Glutamatergic neuron (in vitro differentiated cells): ENCODE measurements at places on chromosomes 2 and 18. TPM values are rescaled to one million over a fixed set of nuclear protein-coding genes. Genes with fewer than 3 reads are reported as not detected.

GRCh38 chr2:36706021-36706876 is 9.7 kb downstream of the VIT start:
- DNase-seq, result no peak
- H3K27ac ChIP-seq, result peak overlapping the region; percentile 6
- H3K36me3 ChIP-seq, result no peaks in the 10 kb centered on the region
- H3K4me3 ChIP-seq, result peak overlapping the region; percentile 1
- no peaks in the 10 kb centered on the region for H3K27me3 ChIP-seq

GRCh38 chr2:127128445-127128904 is 21.5 kb upstream of the BIN1 start:
- peaks cover 3% of the 10 kb centered on the region for H3K27me3 ChIP-seq
- no peak overlapping the region for H3K4me3 ChIP-seq
- H3K4me1 ChIP-seq, result peaks cover 9% of the 10 kb centered on the region
- DNase-seq, result no peak

DNA sequence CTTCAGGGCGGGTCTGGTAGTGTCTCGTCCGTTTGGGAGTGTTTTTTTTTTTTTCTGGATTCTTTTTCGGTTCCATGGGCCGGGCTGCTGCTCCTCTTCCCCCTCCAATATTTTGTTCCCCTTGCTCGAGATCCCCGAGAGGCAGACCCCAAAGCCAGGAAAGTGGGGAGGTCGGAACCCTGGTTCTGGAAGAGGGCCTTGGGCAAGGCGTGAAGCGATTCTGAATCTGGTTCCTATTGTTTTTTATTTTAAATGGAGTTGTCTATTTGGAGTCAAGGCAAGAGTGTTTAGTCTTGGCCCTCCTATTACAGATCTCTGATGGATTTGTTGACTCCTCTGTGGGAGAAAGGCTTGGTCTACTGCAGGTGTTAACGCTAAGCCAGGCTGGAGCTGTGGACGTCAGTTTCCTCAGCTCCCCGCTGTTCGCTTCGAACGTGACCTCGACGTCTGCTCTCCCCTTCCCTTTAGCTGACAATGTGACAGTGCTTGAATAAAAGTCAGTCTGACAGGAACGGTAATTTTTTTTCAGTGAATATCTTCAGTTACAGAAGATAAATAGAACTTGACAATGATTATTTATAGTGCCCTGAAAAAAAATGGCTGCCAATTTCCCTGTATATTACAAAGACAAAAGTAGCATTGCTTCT is 683 bp upstream of the DNAJC27 start:
- H3K4me3 ChIP-seq, result peak overlapping the region; percentile 99
- DNase-seq, result no peak
- H3K36me3 ChIP-seq, result peaks cover 2% of the 10 kb centered on the region
- peak overlapping the region; percentile 100 for H3K27ac ChIP-seq
- H3K4me1 ChIP-seq, result peaks cover 5% of the 10 kb centered on the region

HOXD13 gene
- 0.17 TPM for total RNA-seq

DNA sequence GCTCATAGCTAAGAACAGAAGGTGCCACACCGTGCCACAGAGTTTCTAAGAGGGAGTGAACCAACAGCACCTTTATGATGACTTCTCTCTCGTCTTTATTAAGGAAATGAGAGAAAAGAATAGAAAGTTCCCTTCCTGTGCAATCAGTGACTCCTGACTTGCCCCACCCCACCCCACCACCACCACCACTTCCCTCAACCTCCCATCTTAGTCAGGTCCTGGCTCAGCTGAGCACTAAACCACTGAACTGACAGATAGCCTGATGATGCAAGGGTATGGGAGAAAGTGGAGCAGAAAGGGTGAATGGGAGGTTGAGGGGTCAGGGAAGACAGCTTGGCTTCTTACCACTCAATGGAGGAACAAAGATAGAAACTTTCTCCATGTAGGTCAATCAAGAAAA is 75.2 kb upstream of the RMDN2 start:
- no peaks in the 10 kb centered on the region for H3K27me3 ChIP-seq
- H3K4me3 ChIP-seq, result no peak overlapping the region
- no peaks in the 10 kb centered on the region for H3K36me3 ChIP-seq
- no peaks in the 10 kb centered on the region for H3K4me1 ChIP-seq
- H3K27ac ChIP-seq, result no peak overlapping the region

DNA sequence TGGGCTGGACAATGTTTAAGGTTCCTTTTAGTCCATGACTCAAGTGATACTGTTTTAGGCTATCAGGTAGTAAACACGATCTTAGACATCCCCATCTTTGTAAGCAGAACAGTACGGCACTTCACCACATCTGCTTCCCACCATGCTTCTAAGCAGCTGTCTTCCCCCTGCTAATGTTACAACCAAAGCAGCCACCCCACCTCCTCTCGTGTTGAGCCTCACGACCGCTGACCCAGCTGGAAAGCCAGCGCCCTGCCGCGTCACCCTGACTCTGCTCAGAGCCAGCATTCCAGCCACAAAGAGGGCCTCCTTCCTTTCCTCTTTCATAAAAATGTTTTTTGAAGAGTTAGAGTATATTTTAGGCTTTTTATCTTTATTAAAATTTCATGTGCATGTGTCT is 9.4 kb downstream of the MTERF4 start:
- peaks cover 9% of the 10 kb centered on the region for H3K27me3 ChIP-seq
- peaks cover 3% of the 10 kb centered on the region for H3K36me3 ChIP-seq
- H3K27ac ChIP-seq, result peak overlapping the region; percentile 36
- DNase-seq, result no peak
- peak overlapping the region; percentile 45 for H3K4me3 ChIP-seq

DNA sequence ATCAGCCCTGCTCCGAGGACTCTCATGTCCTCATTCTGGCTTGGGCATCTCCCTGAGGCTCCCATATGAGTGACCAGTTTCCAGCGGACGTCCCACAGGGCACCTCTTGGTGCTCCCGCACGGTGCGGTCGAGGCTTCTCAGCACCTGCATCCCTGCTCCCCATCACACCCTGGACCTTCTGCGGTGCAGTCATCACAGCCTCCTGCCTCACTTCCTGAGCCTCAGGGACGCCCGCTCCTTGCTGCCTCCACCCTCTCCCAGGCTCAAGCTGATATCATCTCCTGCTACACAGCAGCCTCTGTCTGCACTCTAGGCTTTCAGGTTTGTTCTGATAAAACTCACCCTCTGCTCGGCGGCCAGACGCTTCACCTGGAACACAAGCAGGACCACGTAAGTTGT is 185.0 kb downstream of the TMEM18 start:
- H3K4me1 ChIP-seq, result no peaks in the 10 kb centered on the region
- DNase-seq, result no peak
- no peaks in the 10 kb centered on the region for H3K36me3 ChIP-seq

DNA sequence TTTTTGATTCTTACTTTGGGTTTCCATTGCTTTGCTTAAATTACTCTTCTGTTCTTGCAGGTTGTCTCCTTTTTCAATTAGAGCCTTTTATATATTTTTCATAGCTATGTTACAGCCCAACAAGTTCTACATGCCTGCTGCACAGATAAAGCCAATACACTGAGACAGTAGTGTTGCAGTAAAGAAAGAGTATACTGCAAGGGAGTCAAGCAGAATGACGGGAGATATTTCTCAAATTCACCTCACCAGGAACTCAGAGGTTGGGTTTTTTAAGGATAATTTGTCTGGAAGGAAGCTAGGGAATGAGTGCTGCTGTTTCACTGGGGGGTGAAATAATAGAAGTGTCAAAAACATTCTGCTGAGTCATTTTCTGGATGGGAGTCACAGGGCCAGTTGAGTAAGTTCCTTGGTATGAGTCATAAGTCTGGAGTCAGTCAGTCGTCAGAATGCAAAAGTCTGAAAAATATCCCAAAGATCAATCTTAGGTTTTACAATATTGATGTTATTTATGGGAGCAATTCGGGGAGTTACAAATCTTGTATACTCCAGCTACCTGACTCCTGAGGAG is 193.0 kb upstream of the RGPD4 start:
- H3K27me3 ChIP-seq, result peaks cover 3% of the 10 kb centered on the region
- H3K4me1 ChIP-seq, result no peaks in the 10 kb centered on the region
- H3K27ac ChIP-seq, result no peak overlapping the region
- peaks cover 3% of the 10 kb centered on the region for H3K36me3 ChIP-seq
- H3K4me3 ChIP-seq, result no peak overlapping the region
- no peak for DNase-seq

- no peak overlapping the region for H3K27ac ChIP-seq
- DNase-seq, result peak; percentile 7
- H3K36me3 ChIP-seq, result peaks cover 9% of the 10 kb centered on the region
- no peaks in the 10 kb centered on the region for H3K27me3 ChIP-seq
- no peaks in the 10 kb centered on the region for H3K4me1 ChIP-seq
Observed at GRCh38 chr2:239598732-239599090, 197.9 kb upstream of the HDAC4 start.

SCYGR2 gene
- not detected for total RNA-seq

G6PC2 gene
- total RNA-seq, result not detected

GRCh38 chr2:43302182-43302960 is 76.0 kb upstream of the ZFP36L2 start:
- no peak for DNase-seq
- no peak overlapping the region for H3K4me3 ChIP-seq
- H3K36me3 ChIP-seq, result no peaks in the 10 kb centered on the region
- H3K4me1 ChIP-seq, result peaks cover 4% of the 10 kb centered on the region

DNA sequence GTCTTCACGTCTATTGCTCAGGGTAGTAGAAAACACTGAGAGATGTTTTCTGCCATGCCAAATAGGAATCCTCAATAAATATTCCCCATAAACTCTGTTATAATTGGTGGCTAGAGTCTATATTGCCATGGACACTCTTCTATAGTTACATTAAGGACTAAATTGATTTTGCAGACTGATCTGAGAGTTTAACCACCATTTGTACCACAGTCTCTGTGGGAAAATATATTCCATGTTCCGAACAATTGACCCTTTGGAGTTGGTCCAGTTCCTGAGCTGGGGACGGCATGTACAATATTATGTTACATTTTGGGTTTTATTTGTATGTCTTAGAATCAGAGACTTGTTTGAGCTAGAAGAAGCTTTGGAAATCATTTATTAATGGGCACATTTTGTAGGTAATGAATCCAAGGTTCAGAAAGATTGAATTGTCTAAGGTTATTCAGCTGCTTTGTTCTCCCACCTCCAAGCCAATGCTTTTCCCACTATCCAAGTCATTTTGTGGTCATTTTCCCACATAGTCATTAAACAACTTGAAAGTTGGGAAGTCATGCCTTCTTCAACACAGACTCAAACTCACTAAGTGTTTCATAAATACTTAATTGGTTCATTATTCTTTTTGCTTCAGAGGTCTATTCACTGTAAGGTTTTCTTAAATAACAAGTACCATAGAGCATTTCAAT is 5.1 kb upstream of the PPP1CB start:
- no peak overlapping the region for H3K27ac ChIP-seq
- no peak for DNase-seq
- H3K4me1 ChIP-seq, result no peaks in the 10 kb centered on the region
- peaks cover 1% of the 10 kb centered on the region for H3K27me3 ChIP-seq
- peaks cover 4% of the 10 kb centered on the region for H3K36me3 ChIP-seq
- no peak overlapping the region for H3K4me3 ChIP-seq

DNA sequence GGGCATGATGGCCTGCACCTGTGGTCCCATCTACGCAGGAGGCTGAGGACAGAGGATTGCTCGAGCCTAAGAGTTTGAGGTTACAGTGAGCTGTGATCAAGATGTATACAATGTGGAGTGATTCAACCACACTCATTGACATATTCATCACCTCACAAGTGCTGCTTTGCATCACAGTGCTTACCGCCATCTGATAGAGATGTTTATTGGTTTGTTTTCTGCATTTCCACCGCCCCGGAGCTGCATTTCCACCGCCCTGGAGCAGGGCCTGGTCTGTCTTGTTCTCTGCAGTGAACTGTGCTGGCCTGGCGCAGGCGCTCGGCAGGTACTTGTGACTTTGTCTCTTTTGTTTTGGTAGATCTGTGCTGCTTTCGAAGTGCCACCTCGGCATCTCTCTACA is 96.0 kb downstream of the SMAD7 start:
- H3K27me3 ChIP-seq, result peaks cover 25% of the 10 kb centered on the region
- peaks cover 10% of the 10 kb centered on the region for H3K36me3 ChIP-seq
- no peak overlapping the region for H3K4me3 ChIP-seq
- peaks cover 47% of the 10 kb centered on the region for H3K4me1 ChIP-seq
- DNase-seq, result no peak

DNA sequence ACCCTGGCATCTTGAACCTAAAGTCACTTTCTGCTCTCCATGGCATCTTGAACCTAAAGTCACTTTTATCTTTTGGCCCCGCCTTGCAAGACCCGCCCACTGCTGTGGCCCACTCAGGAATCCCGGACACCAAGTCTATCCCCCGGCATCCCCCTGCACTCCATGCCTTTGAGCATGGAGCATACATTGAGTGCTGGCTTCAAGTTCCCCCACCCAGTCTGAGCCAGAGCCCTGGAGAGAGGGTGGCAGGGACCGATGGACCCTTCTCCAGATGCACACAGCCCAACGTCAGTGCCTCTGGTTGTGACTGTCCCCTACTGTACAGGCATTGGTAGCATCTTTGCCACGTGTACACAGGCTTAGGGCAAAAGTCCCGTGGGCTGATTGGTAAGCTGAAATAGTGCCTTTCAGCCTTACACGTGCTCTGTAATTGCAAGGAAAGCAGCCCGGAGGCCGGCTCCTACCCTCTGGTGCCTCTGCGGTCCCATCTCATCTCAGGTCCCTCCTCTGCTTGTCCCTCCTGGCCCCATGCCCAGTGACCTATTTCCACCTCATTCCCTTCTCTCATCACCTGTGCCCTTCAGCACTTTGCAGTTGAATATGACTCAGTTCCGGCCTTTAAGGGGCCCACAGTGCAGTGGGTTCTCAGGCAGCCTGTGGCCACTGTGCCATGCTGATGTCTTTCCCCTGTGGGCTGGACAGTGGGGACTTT is 154.0 kb downstream of the INHBB start:
- H3K27ac ChIP-seq, result no peak overlapping the region
- no peak overlapping the region for H3K4me3 ChIP-seq
- DNase-seq, result no peak
- H3K27me3 ChIP-seq, result peaks cover 6% of the 10 kb centered on the region
- H3K4me1 ChIP-seq, result peaks cover 4% of the 10 kb centered on the region

DNA sequence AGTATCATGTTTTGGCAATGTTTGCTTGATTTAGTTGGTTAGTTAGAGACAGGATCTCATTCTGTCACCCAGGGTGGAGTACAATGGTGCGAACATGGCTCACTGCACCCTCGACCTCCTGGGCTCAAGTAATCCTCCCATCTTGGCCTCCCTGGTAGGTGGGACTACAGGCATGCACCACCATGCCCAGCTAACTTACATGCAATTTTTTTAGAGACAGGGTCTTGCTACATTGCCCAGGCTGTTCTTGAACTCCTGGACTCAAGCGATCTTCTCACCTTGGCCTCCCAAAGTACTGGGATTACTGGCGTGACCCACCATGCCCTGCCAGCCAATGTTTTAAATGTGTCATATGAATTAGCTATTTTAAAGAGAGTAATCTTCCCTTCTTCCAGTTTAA is 16.3 kb upstream of the CDKL4 start:
- no peak overlapping the region for H3K27ac ChIP-seq
- no peaks in the 10 kb centered on the region for H3K27me3 ChIP-seq
- H3K4me3 ChIP-seq, result no peak overlapping the region
- no peaks in the 10 kb centered on the region for H3K4me1 ChIP-seq
- no peak for DNase-seq

- no peaks in the 10 kb centered on the region for H3K4me1 ChIP-seq
- DNase-seq, result no peak
- no peak overlapping the region for H3K27ac ChIP-seq
- H3K36me3 ChIP-seq, result no peaks in the 10 kb centered on the region
Observed at GRCh38 chr2:142536966-142537365, 340.5 kb upstream of the KYNU start.
